Body of pancreas (tissue), 4 donors: ENCODE measurements at places on chromosomes 1 and 21. TPM values are rescaled to one million over a fixed set of nuclear protein-coding genes. Genes with fewer than 3 reads are reported as not detected.

The SYF2 gene
- 48.5 TPM for total RNA-seq

The CYP4A11 gene
- total RNA-seq, result 0.78 TPM

The CFAP45 gene
- not detected for total RNA-seq

The TLCD4 gene
- 15.6 TPM for total RNA-seq

The CLDN14 gene
- total RNA-seq, result 0.26 TPM

The RORC gene
- 32.3 TPM for total RNA-seq

The HES3 gene
- not detected for total RNA-seq
